Tibial nerve (tissue), 4 donors: ENCODE measurements at places on chromosomes 4 and X. TPM values are rescaled to one million over a fixed set of nuclear protein-coding genes. Genes with fewer than 3 reads are reported as not detected.

Gene CXorf49
- not detected for total RNA-seq

Gene CCDC158
- total RNA-seq, result 8.4 TPM

Gene ATP1B4
- not detected for total RNA-seq

Gene ARHGEF38
- not detected for total RNA-seq

Gene CENPVL1
- not detected for total RNA-seq

Gene PAGE1
- total RNA-seq, result not detected

Gene CT45A5
- total RNA-seq, result not detected

- no peak for DNase-seq
Measured at GRCh38 chr4:4396628-4397440, 9.9 kb downstream of the NSG1 start.

GRCh38 chrX:150449313-150449712 lies 86.2 kb downstream of the MAMLD1 start:
- no peak for DNase-seq

DNA sequence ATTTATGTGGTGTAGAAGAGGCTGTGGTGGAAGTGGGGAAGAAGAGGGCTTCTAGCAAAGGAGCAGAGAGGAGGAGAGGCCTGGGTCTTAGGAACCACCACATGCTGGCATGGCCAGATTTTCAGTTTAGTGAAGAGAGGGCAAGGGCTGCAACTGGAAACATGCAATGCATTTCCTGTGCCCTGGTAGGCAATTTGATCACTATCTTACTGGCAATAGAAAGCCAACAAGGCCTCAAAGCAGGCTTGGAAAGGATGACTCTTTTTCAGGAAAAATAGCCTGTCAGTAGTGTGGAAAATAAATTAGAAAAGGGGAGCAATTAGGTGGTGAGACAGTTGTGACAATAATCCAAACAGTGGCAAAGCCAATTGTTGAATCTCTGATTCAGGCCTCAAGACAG lies 501.9 kb upstream of the ZFP42 start:
- no peak for DNase-seq

- DNase-seq, result no peak
Measured at GRCh38 chrX:129721870-129722269, 16.9 kb upstream of the XPNPEP2 start.

GRCh38 chrX:3589474-3589873 lies 124.0 kb downstream of the PRKX start:
- no peak for DNase-seq

GRCh38 chrX:104195013-104195412 lies 28.8 kb downstream of the FAM199X start:
- no peak for DNase-seq

DNA sequence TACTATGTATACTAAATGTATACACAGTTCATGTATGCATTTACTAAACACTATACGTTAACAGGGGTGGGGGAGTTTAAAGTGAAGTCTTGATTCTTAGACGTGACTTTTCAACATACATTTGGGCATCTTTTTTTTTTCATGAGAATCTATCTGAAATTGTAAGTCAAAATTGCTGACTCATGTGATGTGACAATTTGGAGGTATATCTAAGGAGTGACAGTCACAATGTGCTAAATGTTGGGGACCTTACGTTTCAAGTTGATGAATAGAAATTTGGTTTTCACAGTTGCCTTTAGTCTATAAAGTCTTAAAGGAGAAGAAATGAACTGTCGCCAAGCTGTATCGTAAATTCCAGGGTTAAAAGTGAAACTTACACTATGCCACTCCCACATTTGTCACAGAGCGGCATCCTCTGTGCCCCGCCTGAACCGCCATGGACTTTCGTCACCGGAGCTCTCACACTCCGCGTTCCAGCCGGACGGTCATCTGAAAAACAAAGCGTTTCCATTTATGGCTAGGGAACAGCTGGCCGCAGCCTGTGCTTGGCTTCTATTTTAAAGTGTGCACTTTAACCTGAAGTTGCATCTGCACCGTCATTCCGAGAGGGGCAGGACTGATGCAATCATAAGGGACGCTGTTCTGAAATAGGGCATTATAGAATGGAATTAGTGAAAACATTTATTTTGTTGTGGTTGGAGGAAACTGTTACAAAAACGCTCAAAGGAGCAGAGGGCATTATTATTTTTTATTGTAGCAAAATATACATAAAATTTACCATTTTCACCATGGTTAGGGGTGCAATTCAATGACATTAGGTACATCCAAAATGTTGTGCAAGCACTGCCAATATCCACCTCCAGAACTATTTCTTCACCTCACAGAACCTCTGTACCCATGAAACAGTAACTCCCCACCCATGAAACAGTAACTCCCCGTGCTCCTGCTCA lies 30.9 kb downstream of the PDLIM3 start:
- DNase-seq, result peak; percentile 11

- no peak for DNase-seq
Measured at GRCh38 chr4:90419124-90419711, 292.0 kb downstream of the CCSER1 start.

GRCh38 chrX:111100191-111100590 lies 4.2 kb downstream of the PAK3 start:
- no peak for DNase-seq

DNA sequence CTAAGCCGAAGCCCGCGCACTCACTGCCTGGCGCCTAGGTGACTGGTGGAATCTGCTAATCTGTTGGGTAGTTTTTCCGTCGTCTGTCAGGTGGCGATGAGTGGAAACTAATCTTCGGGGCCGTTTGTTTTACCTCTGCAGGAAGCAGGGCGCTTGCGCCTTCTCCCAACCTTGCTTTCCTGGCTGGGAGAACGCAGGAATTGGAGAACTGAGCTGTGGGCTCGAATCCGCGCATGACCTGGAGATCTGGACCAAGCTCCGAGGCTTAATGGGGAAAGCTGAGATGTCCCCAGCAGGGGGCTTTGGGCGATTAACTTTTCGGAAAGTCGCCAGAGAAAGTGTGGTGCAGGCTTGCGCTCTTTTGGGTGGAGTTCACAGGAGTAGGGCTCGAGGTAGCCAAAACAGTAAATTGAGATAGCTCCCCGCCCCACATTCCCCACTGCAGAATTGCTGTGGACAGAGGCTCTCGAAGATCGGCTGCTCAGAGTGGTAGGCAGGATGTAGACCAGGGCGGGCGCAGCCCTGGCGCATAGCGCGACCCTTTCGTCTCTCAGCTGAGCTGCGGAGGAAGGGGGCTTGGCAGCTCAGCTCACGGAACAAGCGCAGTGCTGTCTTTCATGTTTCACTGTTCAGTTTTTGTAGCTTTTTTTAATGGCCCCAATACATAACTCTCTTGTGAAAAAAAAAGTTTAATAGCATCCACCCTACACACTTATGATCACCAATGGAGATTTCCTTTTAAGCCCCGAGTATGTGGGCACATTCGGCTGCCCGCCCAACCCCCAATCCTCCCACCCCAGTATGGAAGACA lies 2.7 kb upstream of the FGF5 start:
- DNase-seq, result no peak

- no peak for DNase-seq
Measured at GRCh38 chr4:79213702-79214101, 112.2 kb downstream of the NAA11 start.

- no peak for DNase-seq
Measured at GRCh38 chr4:47791965-47792364, 45.9 kb downstream of the CORIN start.

DNA sequence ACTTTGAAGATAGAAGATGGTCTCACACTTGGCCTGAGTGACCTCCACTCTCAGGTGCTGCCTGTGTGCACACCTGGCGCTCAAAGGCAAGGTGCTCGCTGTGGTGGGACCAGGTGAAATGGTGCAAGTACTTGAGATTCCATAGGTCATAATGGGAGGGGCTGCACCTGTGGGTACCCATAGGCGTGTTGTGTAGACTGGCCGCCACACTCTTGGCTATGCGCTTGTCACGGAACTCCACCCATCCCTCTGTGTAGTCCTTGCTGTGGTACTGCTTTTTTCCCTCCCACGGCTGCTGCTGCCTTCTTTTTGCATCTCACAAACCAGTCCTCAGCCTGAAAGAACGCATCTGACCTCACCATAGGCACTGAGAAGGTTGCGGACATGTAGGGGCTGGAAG lies 27.0 kb downstream of the METAP1 start:
- no peak for DNase-seq

GRCh38 chr4:115279330-115279729 lies 165.9 kb upstream of the NDST4 start:
- DNase-seq, result no peak

DNA sequence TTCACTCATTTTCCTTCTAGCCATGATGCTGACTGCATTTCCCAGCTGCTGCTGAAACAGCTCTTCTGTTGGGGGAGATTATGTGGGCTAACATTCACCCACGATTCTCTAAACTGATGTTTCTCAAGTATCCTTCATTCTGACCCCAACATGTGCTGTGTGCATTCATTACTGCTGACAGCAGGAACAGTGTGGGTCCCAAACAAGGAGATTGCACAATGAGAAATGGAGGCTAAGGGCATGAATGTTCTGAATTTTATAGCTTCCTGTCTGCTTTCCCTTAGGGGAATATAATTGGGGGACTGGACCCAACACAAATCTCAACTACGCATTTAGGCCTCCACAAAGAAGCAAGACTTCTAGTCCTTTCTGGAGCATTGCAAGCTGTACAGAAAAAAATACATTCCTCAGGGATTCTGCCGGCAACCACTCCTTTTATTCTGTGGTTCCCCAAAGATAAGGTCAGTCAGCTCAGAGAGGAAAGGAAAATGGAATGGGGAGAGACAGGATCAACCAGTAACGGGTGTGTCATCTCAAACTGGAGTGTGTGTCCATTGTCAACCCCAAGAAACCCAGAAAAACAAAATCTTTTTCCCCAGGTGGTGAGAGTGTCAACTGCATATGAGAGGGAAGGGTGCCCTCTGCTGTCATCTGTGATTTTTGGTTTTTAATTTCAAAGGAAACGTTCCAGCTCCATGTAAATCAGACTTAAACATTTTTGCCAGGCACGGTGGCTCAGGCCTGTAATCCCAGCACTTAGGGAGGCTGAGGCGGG lies 81.5 kb upstream of the EGFL6 start:
- DNase-seq, result no peak
